ENCODE measurements at places on chromosomes 7 and 10.

- DNase-seq = no peak
These were observed 43.9 kb downstream of the KCNH2 start for GRCh38 chr7:150934045-150934766.

DNA sequence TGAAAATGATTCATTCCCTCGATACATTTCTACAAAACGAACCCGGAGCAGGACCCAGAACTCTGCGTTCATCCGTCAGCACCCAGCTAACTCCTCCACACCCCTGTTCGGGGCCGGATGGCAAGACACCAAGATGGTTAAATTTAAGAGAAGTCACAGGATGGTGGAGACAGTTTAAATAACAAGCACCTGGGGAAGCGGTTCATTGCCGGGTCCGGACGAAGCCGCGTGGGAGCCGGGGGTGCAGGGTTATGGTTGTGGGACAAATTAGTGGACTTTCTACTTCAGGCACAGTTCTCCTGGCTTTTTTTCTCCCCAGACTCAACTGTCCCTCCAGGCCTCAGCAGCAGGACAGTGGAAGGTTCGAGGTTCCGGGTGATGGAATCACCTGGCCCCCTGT, 45.4 kb downstream of the ASB13 start:
- DNase-seq = no peak

- no peak for DNase-seq
These were observed 181.3 kb downstream of the CDK14 start for GRCh38 chr7:90777465-90777864.

DNA sequence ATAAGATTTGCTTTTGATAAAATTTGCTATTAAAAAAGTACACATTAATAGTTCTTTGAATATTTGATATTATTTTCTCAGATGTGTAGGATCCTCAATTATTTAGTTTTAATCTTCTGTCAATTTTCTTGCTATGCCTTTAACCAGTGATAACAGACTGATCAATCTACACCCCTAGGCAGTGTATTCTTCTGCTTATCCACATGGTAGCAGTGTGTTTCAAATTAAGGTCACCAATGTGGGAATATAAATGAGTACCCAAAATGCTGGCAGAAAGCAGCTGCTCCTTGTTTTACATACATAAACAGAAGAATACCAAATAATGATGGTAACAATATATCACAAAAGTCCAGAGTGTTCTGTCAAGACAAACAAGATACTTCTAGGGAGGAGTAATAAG, 87.0 kb downstream of the SKAP2 start:
- no peak for DNase-seq

GRCh38 chr7:131067220-131067619, 260.5 kb upstream of the MKLN1 start:
- no peak for DNase-seq

DNA sequence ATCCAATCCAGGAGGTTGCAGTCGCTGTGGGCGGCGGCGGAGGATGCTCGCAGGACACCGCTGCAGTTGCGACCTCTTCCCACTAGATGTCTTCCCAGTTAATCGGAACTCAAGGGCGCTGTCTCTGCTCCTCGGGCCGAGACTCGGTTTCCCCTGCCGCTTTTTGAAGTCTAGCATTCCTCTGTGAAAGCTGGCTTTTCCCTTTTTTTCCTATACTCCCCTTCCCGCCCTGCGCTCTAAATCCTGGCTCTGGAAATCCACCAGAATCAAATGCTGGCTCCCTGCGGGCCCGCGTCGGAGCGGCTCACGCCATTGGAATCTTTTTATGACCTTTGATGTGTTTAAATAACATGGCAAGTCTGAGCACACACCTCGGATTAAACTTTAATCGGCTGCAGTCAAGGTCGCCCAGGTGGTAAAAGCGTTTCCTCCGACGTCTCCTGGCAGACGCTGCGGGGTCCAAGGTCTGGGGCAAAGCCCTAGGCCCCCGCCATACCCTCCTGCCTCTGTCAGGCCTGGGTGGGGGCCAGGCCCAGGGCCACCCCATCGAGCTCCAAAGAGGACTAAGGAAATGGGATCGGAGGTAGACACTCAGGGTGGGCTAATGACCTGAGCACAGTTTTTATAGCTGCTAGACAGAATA, 10.7 kb upstream of the HOXA13 start:
- DNase-seq = peak; percentile 22

- no peak for DNase-seq
These were observed 146.8 kb downstream of the ADCY1 start for GRCh38 chr7:45720989-45721388.

DNA sequence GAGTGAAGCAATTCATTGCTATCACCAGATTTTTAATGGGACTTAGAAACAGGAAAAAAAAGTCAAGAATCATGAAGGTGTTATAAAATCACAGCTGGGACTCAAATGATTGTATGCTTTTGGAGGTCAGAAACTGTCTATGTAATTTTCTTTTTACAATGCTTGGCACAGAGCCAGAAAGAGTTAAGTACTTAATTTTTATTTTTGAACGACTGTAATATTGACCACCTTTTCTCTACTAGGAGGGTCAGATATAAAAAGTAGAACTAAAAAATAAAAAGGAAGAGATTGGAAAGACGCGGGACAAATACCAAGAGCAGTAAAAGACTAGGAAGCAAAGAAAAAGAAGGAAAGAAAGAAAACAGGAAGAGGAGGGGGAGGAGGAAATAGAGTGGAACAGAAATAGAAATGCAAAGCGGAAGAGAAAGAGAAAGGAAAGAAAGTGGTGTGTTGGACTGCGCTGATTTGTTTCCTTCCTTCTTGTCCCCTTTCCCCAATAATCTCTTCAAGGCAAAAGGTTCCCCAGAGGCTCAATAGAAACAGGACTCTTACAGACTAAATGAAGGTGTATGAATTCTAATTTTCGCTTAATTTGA, 23.2 kb upstream of the C1GALT1 start:
- no peak for DNase-seq

GRCh38 chr10:116138897-116139296, 134.1 kb downstream of the GFRA1 start:
- DNase-seq = no peak

DNA sequence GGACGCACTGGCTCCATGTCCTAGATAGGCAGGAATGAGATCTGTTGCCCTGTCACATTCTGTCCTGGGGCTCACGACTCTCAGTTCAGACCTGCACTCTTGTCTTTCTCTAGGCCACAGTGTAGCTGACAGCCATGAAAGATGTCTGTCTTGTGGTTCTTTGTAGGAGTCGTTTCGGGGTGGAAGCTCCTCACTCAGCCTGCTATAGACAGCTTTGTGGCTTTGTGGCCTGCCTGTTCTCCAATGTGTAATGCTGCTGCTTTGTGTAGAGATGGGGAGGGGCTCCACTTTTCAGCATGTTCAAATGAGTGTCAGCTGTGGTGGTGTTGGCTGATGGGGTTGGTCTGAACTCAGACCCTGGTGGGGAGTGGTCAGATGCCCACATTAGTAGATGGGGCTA, 410.7 kb downstream of the ACTR3B start:
- DNase-seq = no peak

GRCh38 chr10:80202934-80203834, 2.2 kb downstream of the ANXA11 start:
- DNase-seq = peak; percentile 80

- DNase-seq = no peak
These were observed 229.1 kb downstream of the ELFN1 start for GRCh38 chr7:1899196-1899595.

- DNase-seq = no peak
These were observed 199.8 kb downstream of the FAM107B start for GRCh38 chr10:14574885-14575284.

DNA sequence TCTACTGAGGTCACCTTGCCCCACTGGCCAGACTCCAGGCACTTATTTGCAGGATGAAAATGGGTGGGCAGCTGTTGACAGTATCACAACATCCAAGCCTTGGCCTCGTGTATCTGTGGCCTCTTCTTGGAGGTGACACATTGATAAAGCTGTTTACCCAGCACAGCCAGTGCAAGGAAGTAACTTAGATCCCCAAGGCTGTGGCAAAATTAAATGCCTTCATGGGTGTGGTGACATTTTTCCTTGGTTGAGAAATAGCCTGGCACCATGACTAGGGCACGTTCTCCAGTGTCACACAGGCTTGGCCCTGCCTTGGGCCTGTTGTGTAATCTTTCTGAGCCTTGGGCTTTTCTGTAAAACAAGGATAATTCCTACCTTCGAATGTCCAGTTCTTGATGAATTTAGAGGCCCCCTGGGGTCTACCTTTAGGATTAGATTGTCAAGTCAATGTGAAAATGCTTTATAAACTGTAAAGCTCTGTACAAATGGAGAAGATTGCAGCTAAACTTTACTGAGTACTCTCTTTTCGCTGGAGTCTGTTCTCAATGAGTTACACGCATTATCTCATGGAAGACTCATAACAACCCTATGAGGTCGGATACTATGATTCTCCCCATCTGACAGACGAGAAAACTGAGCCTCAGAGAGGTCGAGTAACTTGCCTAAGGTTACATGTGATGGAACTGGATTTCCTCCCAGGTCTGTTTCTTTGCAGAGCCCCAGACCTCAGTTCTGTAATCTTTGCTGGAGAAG, 46.7 kb upstream of the LOXL4 start:
- no peak for DNase-seq

DNA sequence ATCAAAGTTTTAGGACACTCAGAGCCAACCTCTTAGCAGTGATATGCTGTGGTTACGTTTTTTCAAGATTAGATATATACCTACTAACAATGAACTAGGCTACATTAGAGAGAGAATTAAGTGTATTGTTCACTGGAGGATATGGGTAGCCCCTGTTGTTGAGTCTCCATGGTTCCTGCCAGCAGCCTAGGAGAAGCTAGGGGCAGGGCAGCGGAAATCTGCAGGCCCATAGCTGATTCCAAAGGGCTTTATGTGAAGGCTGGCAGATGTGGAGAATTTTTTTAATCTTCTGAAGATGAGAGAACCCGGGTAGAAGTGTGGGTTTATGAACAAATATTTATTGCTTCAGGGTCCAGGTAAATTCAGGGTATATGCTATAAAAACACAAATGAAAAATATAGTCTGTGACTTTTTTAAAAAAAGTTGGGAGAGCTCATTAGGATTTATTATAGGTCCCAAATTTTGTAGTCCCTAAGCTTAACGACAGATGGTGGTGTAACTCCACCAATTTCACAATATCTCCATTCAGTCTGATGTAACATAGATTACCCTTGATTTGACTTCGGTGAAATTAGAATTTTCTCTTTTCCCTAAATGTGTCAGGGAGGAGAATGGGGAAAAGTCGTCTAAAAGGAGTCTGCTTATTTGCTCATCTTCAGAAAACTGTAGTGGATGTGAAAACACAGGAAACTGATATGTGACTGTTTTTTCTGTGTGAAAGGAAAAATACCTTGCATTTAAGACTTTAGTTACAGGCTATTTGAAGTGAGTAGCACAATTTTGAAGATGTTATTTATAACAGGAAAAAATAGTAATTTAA, 163.0 kb upstream of the PPP1R3A start:
- DNase-seq = peak; percentile 19

DNA sequence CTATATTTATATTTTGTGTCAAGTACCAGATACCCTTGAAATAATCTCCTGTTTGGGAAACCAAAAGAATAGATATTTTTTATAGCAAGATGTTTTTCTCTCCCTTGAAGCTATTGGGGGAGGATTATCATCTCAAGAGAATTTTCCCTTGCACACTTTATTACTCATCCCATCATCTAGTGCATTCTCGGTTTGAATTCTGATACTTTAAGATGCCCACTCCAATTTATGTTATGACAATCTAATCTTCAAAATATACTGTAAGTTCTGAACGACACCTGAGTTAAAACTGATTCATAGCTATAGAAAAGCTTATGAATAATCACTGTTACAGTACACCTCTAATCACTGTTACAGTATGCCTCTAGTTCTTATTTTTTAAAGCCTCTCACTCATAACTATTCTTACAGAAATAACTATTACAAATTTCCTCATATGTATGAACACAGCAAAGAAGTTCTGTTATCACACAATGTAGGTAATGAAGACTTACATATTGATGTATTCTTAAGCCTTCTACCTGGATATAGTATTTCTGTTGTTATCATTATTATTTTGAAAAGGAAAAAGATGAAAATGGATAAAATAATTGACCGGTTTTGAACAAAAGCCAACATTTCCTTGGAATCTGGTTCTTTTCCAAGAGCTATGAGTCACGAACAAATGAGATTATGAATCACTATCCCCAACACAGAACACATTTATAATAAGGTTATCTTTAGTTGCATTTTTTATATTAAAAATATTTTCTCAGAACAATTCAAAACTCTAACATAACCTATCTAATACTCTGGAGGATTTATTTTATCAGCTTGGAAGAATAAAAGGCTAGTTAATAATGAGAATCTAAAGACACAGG, 72.3 kb upstream of the FAM13C start:
- no peak for DNase-seq

GRCh38 chr10:101076630-101077029, 14.8 kb downstream of the KAZALD1 start:
- DNase-seq = no peak

GRCh38 chr10:13717571-13717935, 130.8 kb downstream of the PRPF18 start:
- DNase-seq = no peak

DNA sequence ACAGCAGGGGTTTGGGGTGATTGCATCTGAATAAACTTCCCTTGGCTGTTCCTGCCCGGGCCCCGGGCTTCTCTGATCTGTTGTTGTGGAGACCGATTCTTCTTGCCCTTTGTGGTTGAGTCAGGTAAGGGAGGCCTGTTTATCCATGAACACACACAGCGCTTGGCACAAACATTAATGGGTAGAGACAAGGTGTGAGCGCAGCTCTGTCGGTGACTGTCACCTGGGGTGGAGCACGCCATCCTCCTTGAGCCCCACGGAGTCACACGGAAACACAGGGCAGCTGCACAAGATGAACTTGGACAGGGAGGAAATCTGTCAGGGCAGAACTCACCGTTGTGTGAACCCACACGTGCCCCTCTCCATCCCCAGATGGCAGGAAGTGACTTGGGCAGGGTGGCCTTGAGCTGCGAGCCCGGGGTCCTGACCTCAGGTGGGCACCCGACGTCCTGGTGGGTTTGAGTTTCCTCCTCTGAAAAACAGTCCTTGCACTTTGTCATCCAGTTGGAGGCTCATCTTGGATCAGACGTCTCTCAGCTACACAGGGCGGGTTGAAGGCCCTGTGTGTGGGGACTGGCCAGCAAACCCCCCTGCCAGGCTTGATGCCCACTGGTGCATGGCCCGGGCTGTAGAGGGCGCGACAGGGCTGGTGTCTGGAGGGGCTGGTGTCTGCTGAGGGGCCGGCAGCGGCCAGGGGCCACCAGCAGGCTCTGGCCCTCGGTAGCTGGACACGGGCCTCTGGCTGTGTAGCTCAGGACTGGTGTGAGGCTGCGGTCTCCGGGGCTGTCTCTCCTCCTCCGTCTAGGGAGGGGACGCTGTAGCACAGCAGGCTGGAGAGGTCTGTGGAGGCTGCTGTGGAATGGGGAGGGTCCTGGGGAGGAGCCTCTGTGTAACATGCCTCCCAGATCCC, 24.2 kb upstream of the SHH start:
- no peak for DNase-seq

DNA sequence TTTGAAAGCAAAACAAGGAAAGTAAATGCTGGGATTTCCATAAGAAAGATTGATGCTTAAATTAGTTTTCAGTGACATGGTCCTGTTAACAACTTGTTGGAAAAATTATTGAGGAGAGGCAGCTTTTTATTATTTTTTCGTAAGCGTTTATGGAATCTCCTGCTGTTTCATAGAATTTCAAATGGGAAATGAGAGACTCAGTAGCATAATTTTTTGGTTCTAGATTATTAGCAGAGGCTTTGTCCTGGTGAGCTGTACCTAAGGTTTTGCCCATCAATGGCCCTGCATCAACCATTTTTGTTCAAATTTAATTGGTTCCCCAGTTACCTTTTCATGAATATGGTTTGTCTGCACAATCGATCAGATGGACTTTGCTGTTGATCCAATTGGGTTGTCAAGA, 205.7 kb downstream of the BMPER start:
- no peak for DNase-seq
